ENCODE measurements at places on chromosomes 5 and 9.

GRCh38 chr5:140033037-140033760, 9.9 kb downstream of the NRG2 start:
- no peak for DNase-seq

- DNase-seq: no peak
Measured at GRCh38 chr5:160772854-160773253, 79.2 kb downstream of the ATP10B start.

- peak; percentile 89 for DNase-seq
Measured at GRCh38 chr9:107020040-107020530, 157.1 kb downstream of the ZNF462 start.

DNA sequence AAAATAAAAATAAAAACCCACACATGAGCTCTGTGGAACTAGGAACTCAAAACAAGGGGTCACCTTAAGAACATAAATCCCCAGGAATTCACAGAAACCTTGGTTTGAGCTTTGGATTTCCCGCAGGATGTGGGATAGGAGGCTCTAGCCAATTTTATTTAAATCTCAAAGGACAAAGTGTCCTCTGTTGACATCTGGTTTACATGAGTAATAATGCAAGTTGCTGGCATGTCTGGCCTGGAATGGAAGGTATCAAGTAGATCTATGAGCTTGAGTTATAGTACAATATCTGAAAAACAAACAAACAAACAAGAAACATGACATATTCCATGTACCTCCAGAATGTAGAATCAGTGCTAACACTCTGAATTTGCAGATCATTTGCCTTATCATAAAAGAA, 94.2 kb upstream of the SLIT3 start:
- no peak for DNase-seq

GRCh38 chr5:2732850-2733249, 18.6 kb downstream of the IRX2 start:
- no peak for DNase-seq

- DNase-seq: no peak
Measured at GRCh38 chr5:137090721-137091120, 408.4 kb downstream of the SPOCK1 start.

DNA sequence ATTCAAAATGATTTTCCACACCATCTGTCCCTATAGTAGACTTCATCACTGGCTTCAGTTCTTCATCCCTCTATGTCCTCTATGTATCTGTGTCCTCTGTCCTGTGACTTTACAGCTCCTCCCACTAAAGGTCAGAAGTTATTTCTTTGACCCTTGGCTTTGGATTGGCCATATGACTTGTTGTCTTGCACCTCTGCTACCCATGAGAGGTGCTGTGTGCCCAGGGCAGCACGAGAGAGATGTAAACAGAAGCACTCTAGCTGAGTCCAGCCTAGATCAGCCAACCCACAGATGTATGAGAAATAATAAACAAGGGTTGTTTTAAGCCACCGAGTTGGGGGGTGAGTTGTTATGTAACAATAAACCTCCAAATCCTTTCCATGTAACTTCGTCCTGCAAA, 63.4 kb upstream of the ENTREP1 start:
- no peak for DNase-seq

- no peak for DNase-seq
Measured at GRCh38 chr5:76788362-76788761, 30.5 kb upstream of the F2RL1 start.

GRCh38 chr5:12343558-12343957, 439.3 kb upstream of the CTNND2 start:
- no peak for DNase-seq

GRCh38 chr9:35106343-35106730, 3.4 kb upstream of the STOML2 start:
- DNase-seq: no peak

GRCh38 chr9:111284703-111285102, 45.3 kb downstream of the OR2K2 start:
- DNase-seq: no peak

DNA sequence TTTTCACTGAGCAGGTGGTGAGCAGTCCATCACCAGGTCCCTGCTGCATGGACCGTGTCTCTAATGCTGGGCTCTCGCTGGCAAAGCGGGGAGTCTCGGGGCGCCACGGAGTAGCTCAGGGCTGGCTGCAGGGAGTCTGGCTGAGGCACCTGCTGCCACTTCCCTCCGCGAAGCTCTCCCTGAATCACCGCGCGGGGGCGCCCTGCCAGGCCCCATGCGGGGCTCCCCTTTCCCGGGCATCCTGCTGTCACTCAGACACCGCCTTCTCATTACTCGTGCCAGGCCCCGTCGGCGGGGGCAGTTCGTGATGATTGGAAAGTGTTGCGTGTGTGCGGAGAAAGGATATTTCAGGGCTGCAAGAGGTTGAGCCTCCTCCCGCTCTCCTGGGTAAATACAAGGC, 335.8 kb downstream of the IRX2 start:
- DNase-seq: no peak

DNA sequence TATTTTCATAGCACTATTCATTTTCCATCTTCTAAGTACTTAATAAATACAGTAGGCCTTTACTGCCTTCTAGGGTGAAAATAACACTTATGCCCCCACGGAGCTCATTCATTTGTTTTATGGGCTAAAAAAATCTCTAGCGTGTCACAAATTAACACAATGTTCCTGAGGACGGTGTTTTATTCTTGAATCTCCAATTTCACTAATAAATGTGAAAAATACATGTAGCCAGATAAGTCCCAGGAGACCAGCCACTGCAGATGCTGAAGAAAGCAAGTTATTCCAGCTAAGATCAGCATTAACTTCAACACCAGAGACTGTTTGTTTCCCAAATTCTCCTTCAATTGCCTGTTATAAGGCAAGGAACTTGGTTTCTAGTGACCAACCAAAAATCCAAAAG, 102.3 kb downstream of the MARCHF3 start:
- no peak for DNase-seq
